Right renal pelvis (tissue), 4 donors: ENCODE measurements at places on chromosomes 16 and 17. TPM values are rescaled to one million over a fixed set of nuclear protein-coding genes. Genes with fewer than 3 reads are reported as not detected.

RHBDL3 gene
- 1.5 TPM for polyA plus RNA-seq

PARD6A gene
- polyA plus RNA-seq, result 4.3 TPM

SP6 gene
- polyA plus RNA-seq, result 3.0 TPM

BMERB1 gene
- polyA plus RNA-seq, result 40.0 TPM

SULT1A2 gene
- 2.2 TPM for polyA plus RNA-seq

WNT9B gene
- 7.3 TPM for polyA plus RNA-seq
